GM23248 (cell line): ENCODE measurements at places on chromosomes 16 and 17.

- DNase-seq, result peak; percentile 33
Observed at GRCh38 chr16:51276336-51276735, 125.3 kb upstream of the SALL1 start.

DNA sequence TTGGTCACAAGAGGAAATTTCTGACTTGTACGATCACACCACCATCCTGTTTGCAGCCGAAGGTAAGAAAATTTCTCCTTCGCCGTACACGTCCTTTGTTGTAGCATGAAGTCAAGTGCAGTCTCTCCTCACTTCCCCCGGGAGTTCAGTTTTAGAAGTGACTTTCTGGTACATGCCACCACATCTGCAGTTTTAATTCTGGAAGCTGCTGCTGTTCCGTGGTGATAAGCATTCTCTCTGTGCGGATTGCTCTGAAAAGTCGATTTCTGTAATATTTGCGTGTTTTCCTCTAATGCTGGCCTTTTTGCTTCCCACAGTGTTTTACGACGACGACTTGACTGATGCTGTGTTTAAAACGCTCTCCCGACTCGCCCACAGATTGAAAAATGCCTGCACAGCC lies 20.6 kb downstream of the METTL22 start:
- DNase-seq, result no peak

- peak; percentile 52 for DNase-seq
Observed at GRCh38 chr17:37392024-37392590, 14.5 kb downstream of the ACACA start.

- DNase-seq, result no peak
Observed at GRCh38 chr17:81884968-81885367, 6.4 kb downstream of the ALYREF start.

DNA sequence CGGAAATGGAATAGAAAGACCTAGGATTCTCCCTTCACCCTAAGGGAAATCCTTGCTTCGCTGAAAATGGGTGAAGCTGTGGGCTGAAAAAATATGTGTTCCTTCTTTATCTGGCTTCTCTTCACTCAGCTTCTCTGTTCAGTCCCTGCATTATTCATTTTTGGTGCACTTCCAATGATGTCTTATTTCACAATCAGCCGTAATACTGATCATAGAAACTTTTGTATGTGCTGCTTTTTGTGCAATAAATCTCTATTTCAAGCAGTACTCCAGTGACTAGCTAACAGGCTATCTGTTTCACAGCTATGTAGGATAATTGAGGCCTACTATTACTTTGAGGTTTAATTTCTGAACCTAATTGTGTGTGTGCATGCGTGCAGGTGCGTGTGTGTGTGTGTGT lies 144.6 kb downstream of the FOXL1 start:
- peak; percentile 63 for DNase-seq

DNA sequence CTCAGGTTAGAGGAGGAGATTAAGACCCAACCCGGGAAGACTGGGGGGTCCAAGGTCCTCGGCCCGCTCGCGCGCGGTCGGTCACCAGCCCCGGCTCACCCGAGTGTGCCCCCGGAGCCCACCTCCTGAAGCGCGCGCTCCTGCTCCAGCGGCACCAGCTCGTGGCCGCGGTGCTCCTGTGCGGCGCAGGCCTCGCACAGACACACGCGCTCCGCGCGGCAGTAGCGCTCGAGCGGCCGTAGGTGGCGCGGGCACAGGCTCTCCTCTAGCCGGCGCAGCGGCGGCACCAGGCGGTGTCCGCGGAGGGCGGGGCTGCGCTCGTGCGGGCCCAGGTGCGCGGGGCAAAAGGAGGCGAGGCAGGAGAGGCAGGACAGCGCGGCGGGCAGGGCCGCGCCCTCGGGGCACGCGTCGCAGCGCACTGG lies 618 bp downstream of the TRIM47 start:
- peak; percentile 91 for DNase-seq

- DNase-seq, result no peak
Observed at GRCh38 chr16:549544-550263, 10.5 kb upstream of the PRR35 start.

DNA sequence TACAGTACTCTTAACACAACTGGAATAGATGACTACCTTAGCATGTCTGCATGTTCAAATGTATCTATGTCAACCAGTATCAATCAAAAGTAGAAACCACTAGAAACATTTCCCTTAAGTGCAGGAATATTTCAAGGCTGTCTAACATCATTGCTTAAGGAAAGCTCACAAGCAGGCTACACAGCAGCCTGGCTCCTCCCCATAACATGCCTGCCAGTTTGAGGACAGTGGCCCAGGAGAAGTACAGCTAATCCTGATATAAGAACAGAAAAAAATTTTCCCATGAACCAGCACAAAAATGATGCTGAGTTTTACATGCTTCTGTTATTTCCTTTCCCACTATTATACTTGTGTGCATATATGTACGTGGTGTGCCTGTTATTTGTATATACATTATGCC lies 175.1 kb downstream of the MYO1D start:
- no peak for DNase-seq

GRCh38 chr16:85139881-85140339 lies 27.6 kb upstream of the CIBAR2 start:
- no peak for DNase-seq

GRCh38 chr16:13621639-13622038 lies 298.3 kb upstream of the ERCC4 start:
- no peak for DNase-seq

- DNase-seq, result no peak
Observed at GRCh38 chr17:29018788-29019474, 13.1 kb upstream of the SEZ6 start.

GRCh38 chr16:11187522-11188023 lies 68.4 kb downstream of the SOCS1 start:
- no peak for DNase-seq

DNA sequence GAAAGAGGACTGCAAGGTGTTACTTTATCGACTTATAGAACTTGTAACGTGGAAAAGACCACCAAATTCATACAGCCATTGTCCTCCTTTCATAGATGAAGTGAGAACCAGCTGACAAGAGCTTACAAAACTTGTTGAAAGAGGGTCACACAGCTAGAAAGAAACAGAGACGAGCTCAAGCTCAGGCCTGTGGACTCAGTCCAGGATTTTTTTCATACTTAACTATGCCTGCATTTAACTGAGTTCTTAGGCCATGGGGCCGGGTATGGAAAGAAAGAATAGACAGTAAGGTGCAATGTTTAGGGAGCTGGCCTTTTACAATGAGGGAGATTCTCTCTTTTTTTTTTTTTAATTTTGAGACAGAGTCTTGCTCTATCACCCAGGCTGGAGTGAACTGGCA lies 106.1 kb downstream of the ADAMTS18 start:
- DNase-seq, result no peak

- DNase-seq, result peak; percentile 28
Observed at GRCh38 chr17:77863814-77864161, 94.7 kb upstream of the TNRC6C start.

GRCh38 chr16:11112723-11113348 lies 143.2 kb downstream of the SOCS1 start:
- no peak for DNase-seq
